ENCODE measurements at places on chromosomes 11 and 22.

DNA sequence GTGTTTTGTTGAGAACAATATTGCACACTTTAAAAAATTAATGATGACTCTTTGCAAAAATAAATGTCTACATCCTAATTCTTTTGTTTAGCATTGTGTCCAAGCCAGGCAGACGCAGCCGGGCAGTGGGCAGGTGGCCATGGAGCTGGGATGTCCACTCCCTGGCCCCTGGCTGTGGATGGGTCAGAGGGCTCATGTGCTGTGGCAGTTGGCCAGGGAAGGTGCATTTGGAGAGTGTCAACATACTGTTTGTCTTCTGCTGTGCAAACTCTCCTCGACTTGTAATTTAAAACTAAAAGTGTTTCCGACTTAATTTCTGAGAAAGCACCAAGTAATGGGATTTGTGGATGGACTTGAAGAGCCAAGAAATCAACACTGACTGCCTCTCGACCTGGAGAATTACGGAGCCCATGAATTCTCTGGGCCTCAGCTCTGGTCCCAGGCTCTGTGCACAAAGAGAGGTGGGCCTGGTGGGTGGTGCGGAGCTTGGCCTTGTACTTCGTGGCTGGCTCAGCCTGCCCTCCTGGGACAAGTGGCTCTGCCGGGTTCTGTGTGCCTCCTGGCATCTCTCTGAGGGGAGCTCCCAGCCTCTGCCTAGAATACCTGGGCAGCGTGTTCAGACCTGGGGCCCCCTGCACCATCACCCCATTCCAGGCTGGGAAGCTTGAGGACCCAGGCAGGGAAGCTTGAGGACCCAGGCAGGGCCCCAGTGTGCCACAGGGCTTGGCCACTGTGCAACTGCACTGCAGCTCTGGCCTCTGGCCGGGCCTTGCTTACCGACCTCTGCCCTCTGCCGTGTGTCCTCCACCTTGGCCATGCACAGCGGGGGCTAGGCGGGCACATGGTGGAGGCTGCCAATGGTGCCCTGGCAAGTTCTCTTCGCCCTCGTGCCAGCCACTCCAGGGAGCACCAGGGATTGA, 46.4 kb downstream of the RTN4R start:
- peak overlapping the region; percentile 72 for H3K27ac ChIP-seq
- H3K27me3 ChIP-seq = no peaks in the 10 kb centered on the region
- H3K4me1 ChIP-seq = peaks cover 21% of the 10 kb centered on the region
- no peak overlapping the region for H3K4me3 ChIP-seq

GRCh38 chr11:118845369-118845768, 38.3 kb upstream of the CXCR5 start:
- no peaks in the 10 kb centered on the region for H3K36me3 ChIP-seq
- no peak for DNase-seq
- H3K27ac ChIP-seq = no peak overlapping the region
- H3K4me1 ChIP-seq = no peaks in the 10 kb centered on the region
- no peak overlapping the region for H3K4me3 ChIP-seq

GRCh38 chr11:33906484-33907186, 14.8 kb upstream of the LMO2 start:
- no peaks in the 10 kb centered on the region for H3K4me1 ChIP-seq
- no peaks in the 10 kb centered on the region for H3K36me3 ChIP-seq
- DNase-seq = no peak
- no peak overlapping the region for H3K27ac ChIP-seq
- no peak overlapping the region for H3K4me3 ChIP-seq

GRCh38 chr11:114110952-114111947, 51.7 kb downstream of the ZBTB16 start:
- H3K4me3 ChIP-seq = peak overlapping the region; percentile 44
- H3K27ac ChIP-seq = peak overlapping the region; percentile 87
- DNase-seq = peak; percentile 84
- H3K4me1 ChIP-seq = peaks cover 77% of the 10 kb centered on the region
- H3K27me3 ChIP-seq = no peaks in the 10 kb centered on the region
- H3K36me3 ChIP-seq = peaks cover 13% of the 10 kb centered on the region

DNA sequence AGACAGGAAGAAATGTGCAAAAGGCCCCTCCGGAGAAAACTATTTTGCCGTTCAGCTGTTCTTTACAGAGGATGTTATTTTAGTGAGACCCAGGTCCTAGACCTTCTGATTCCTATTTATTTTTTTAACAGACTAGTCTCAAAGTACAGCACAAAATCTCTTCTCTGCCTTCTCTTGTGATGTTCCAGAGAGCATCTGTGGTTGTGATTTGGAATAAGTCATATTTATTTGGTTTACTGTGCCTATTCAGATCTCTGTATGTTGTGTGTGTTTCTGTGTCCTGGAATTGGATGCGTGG, 20.1 kb downstream of the LHFPL7 start:
- H3K4me1 ChIP-seq = no peaks in the 10 kb centered on the region
- no peak overlapping the region for H3K4me3 ChIP-seq
- H3K27ac ChIP-seq = no peak overlapping the region
- DNase-seq = no peak
- H3K27me3 ChIP-seq = no peaks in the 10 kb centered on the region

- H3K4me3 ChIP-seq = no peak overlapping the region
- no peak overlapping the region for H3K27ac ChIP-seq
- peaks cover 57% of the 10 kb centered on the region for H3K36me3 ChIP-seq
- H3K4me1 ChIP-seq = no peaks in the 10 kb centered on the region
- DNase-seq = peak; percentile 40
- no peaks in the 10 kb centered on the region for H3K27me3 ChIP-seq
Measured at GRCh38 chr22:46183733-46184132, 33.4 kb downstream of the PPARA start.

DNA sequence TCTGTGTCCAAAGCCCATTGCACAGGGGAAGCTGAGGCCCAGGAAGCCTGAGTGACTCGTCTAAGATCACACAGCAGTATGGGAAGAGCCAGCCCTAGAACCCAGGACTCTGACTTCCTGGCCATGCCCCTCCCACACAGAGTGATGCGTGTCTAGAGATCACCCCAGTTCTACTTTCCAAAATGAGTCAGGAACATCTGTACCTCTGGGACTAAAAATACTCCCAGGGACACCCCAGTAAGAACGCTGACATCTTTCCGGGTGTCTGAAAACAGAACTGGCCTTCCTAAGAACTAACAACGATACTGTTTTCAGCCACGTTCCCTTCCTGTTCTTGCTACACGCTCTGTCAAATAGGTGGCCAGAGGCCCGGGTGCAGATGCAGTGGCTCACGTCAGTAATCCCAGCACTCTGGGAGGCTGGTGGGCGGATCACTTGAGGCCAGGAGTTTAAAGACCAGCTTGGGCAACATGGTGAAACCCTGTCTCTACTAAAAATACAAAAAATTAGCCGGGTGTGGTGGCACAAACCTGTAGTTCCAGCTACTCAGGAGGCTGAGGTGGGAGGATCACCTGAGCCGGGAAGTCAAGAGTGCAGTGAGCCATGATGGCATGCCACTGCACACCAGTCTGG, 21.7 kb upstream of the PDGFB start:
- DNase-seq = no peak
- no peaks in the 10 kb centered on the region for H3K36me3 ChIP-seq
- H3K4me3 ChIP-seq = no peak overlapping the region
- H3K4me1 ChIP-seq = no peaks in the 10 kb centered on the region
- H3K27ac ChIP-seq = peak overlapping the region; percentile 6
- no peaks in the 10 kb centered on the region for H3K27me3 ChIP-seq

DNA sequence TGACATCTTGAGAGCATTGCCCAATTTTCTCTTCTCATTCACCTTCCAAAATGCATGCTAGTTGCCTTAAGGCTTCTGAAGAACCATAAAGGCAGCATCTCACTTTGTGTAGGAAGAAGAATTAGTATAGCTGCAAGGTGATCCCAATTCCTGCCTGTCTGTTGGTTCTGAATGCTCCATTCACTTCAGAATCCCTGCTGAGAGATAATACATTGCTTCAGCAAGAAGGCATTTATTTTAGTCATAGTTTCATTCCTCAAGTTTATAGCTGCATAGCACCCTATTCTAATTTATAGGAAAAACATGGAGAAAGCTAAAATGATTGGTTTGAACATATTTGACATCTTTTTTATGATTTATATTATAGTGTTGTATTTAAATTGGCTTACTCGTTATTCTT, 181.3 kb downstream of the METTL15 start:
- no peaks in the 10 kb centered on the region for H3K27me3 ChIP-seq
- DNase-seq = no peak
- no peaks in the 10 kb centered on the region for H3K4me1 ChIP-seq
- H3K36me3 ChIP-seq = no peaks in the 10 kb centered on the region
- no peak overlapping the region for H3K4me3 ChIP-seq

- DNase-seq = no peak
- H3K27me3 ChIP-seq = no peaks in the 10 kb centered on the region
- H3K4me1 ChIP-seq = no peaks in the 10 kb centered on the region
- no peak overlapping the region for H3K4me3 ChIP-seq
- no peaks in the 10 kb centered on the region for H3K36me3 ChIP-seq
Measured at GRCh38 chr11:8967184-8967583, 2.9 kb upstream of the TMEM9B start.

Data from ascending aorta (tissue), 2 donors.